ENCODE measurements at places on chromosomes 2 and 18.

GRCh38 chr2:209322041-209322440 lies 101.8 kb upstream of the MAP2 start:
- no peak for DNase-seq
- no peak overlapping the region for H3K4me3 ChIP-seq
- no peaks in the 10 kb centered on the region for H3K4me1 ChIP-seq
- peaks cover 25% of the 10 kb centered on the region for H3K27me3 ChIP-seq
- H3K36me3 ChIP-seq = no peaks in the 10 kb centered on the region

DNA sequence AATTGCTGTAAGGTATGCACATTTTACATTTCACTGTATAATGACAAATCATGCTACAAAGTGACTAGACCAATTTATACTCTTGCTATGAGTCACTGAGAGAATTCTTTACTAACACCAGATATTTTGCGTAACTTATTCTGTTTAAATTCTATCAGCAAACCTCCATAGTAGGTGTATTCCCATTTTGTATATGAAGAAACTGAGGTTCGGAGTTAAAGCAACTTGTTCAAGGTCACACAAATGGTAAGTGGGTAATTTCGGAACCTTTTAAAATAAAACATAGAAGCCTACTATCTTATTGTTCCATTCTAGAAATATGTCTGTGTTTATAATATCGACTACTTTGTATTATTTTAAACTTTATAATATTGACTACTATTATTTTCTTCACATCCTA lies 15.9 kb upstream of the CPS1 start:
- no peaks in the 10 kb centered on the region for H3K4me1 ChIP-seq
- no peaks in the 10 kb centered on the region for H3K36me3 ChIP-seq
- H3K27me3 ChIP-seq = no peaks in the 10 kb centered on the region

- H3K4me3 ChIP-seq = no peak overlapping the region
- H3K36me3 ChIP-seq = no peaks in the 10 kb centered on the region
- H3K4me1 ChIP-seq = peaks cover 9% of the 10 kb centered on the region
- DNase-seq = peak; percentile 50
These were observed 119.2 kb downstream of the ANKRD44 start for GRCh38 chr2:197191177-197191939.

DNA sequence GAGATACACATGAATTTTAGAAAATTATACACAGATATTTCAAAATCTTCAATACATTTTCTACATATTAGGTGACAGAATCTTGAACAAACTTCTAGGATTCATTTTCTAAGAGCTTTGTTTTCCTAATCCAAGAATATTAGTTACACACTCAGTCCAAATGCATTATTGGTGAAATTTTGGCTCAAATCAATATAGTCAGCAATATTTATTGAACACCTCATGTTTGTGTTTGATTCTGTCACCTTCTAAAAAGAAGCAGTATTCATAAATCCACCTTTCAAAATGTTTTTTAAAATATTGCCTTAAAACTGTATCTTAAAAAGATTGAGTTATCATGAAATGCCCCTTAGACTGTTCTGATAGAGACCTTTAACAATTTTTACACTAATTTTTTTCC lies 40.2 kb downstream of the KCNH7 start:
- no peaks in the 10 kb centered on the region for H3K27me3 ChIP-seq
- DNase-seq = no peak
- no peaks in the 10 kb centered on the region for H3K36me3 ChIP-seq
- no peak overlapping the region for H3K27ac ChIP-seq

GRCh38 chr2:236965021-236965840 lies 120.5 kb upstream of the COPS8 start:
- DNase-seq = no peak
- no peak overlapping the region for H3K27ac ChIP-seq
- no peaks in the 10 kb centered on the region for H3K27me3 ChIP-seq
- H3K4me1 ChIP-seq = no peaks in the 10 kb centered on the region
- no peaks in the 10 kb centered on the region for H3K36me3 ChIP-seq

- H3K4me1 ChIP-seq = no peaks in the 10 kb centered on the region
- no peak overlapping the region for H3K4me3 ChIP-seq
- no peaks in the 10 kb centered on the region for H3K36me3 ChIP-seq
- no peaks in the 10 kb centered on the region for H3K27me3 ChIP-seq
These were observed 160.0 kb upstream of the GCFC2 start for GRCh38 chr2:75870651-75871137.

DNA sequence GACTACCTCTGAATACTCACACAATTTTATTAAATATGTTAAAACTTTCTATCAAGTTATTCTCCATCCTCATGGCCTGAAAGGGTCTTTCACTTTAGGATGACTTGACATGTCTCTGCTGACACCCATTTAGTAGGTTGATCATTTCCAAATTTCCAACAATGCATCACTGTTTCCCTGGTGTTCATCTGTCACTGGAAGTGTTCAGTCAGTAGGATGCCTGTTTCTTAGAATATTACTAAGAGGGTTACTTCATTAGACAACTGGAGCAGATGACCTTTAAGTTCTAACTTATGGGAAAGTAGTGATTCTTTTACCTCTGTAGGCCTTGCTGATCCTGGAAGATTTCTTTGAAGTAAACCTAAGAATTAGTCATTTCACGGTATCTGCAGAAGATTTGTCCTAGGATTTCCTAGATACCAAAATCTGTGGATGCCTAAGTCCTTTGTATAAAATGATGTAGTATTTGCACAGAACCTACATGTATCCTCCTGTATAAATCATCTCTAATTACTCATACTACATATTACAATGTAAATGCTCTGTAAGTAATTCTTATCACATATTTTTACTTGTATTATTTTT lies 77.7 kb downstream of the MAP3K20 start:
- H3K36me3 ChIP-seq = no peaks in the 10 kb centered on the region
- no peak for DNase-seq
- H3K4me1 ChIP-seq = peaks cover 39% of the 10 kb centered on the region

DNA sequence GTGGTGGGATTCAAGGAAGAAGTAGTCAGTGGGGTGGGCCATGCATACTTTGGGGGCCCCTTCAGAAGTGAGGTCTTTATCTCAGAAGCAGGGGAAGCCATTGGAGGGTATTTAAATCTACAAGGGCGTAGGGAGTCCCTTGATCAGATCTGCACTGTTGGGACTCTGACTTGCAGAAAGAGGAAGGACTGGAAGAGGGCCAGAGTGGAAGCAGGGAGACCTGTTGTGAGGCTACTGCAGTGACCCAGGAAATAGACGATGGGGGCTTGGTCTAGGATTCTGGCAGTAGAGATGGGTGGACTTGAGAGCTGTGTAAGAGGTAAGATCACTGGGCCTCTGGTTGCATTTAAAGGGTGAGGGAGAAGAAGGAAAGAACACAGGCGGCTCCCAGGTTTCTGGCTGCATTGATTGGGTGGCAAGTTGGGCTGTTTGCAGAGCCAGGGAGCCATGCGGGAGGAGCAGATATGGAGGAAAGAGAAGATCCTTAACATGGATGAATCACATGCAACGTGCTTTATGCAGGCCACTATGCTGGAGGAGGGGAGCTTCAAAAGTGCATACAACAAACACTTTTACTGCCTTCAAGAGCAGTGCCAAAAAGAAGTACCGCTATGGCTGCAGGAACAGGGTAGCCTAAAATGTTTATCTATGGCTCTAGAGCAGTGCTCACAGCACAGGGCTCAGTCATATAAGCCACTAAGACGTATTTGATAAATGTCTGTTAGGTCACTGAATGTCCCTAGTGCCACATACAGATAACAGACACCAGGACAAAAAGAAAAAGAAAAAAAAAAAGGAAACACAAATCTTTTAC lies 2.3 kb downstream of the SFXN5 start:
- H3K27ac ChIP-seq = no peak overlapping the region
- DNase-seq = no peak
- no peaks in the 10 kb centered on the region for H3K36me3 ChIP-seq

DNA sequence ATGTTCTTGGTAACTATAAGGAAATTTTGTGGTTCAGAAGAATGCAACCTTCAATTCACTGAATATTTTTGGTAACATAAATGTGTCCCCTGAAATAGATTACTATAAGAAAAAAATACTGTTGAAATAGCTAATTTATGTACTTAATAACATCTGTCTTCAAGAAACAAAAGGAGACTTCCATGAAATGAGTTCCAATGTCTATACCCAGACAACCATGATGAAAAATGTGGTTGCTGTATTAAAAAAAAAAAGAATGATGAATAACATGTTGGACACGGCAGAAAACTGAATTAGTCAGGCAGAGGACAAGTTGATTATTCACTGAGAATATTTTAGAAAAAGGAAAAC lies 98.5 kb downstream of the TACR1 start:
- no peak for DNase-seq
- H3K27me3 ChIP-seq = no peaks in the 10 kb centered on the region
- no peaks in the 10 kb centered on the region for H3K4me1 ChIP-seq
- H3K4me3 ChIP-seq = no peak overlapping the region
- H3K36me3 ChIP-seq = no peaks in the 10 kb centered on the region
- H3K27ac ChIP-seq = no peak overlapping the region

DNA sequence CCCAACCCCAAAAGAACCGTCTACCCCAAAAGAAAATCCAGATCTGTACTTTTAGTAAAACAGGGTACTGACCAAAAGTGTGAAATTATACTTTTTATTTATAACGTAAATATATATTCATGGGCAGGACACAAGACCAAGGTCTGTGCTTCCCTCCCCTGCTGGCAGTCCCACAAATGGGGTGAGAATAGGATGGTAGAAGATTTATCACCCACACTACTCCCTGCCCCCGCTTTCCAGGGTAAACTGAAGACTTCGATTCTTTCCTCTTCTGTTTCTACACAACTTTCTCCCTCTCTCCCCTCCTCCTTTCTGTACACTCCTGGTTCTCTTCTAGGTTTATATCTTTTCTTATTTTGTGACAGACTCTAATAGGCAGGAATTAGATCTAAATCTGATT lies 79.7 kb downstream of the MDH1 start:
- no peak overlapping the region for H3K4me3 ChIP-seq
- peaks cover 3% of the 10 kb centered on the region for H3K27me3 ChIP-seq
- no peaks in the 10 kb centered on the region for H3K4me1 ChIP-seq
- no peaks in the 10 kb centered on the region for H3K36me3 ChIP-seq
- DNase-seq = no peak

- no peaks in the 10 kb centered on the region for H3K36me3 ChIP-seq
- no peaks in the 10 kb centered on the region for H3K27me3 ChIP-seq
- no peaks in the 10 kb centered on the region for H3K4me1 ChIP-seq
- no peak for DNase-seq
These were observed 10.4 kb downstream of the STON1 start for GRCh38 chr2:48540237-48540935.

- no peaks in the 10 kb centered on the region for H3K4me1 ChIP-seq
- H3K4me3 ChIP-seq = no peak overlapping the region
- no peak for DNase-seq
- H3K36me3 ChIP-seq = no peaks in the 10 kb centered on the region
- H3K27ac ChIP-seq = no peak overlapping the region
These were observed 106.8 kb downstream of the ZNF519 start for GRCh38 chr18:14025306-14025940.

DNA sequence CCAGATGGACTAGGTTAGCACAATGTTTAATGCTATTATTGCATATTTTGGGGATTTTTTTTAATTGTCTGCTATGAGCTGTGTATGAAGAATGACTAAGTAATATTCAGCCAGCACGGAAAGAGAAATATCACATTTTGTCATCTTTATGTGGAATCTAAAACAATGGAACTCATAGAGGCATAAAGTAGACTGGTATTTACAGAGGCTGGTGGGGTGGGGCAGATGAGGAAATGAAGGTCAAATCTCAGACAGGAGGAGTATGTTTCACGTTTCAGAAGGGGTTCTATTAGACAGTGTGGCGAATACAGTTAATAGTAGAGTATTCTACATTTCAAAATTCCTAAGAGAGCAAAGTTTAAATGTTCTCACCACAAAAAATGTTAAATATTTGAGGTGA lies 4.7 kb downstream of the CDH19 start:
- no peaks in the 10 kb centered on the region for H3K4me1 ChIP-seq
- no peaks in the 10 kb centered on the region for H3K36me3 ChIP-seq
- H3K27ac ChIP-seq = no peak overlapping the region
- no peaks in the 10 kb centered on the region for H3K27me3 ChIP-seq
- no peak for DNase-seq

DNA sequence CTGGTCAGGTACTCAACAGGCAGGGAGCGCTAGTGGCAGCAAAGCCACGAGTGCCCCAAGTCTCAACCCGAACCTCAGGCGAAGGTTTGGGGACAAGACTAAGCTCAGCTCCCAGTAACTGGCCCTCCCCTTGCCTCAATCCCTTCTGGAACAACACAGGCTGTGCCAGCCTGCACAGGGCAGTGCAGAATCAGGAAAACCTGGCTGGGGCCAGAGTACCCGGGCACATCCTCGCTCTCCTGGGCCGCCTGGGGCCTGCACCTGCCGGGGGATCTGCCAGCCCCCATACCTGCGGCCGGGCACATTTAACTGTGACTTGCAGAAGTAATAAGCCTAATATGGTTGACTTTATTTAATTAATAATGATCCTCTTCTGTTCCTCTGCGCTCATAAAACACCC lies 60.6 kb downstream of the GBX2 start:
- no peaks in the 10 kb centered on the region for H3K27me3 ChIP-seq
- no peak for DNase-seq
- H3K4me3 ChIP-seq = no peak overlapping the region
- H3K36me3 ChIP-seq = no peaks in the 10 kb centered on the region
- H3K4me1 ChIP-seq = no peaks in the 10 kb centered on the region

- H3K27ac ChIP-seq = no peak overlapping the region
- H3K4me3 ChIP-seq = no peak overlapping the region
- no peaks in the 10 kb centered on the region for H3K27me3 ChIP-seq
- DNase-seq = no peak
- H3K4me1 ChIP-seq = no peaks in the 10 kb centered on the region
- H3K36me3 ChIP-seq = no peaks in the 10 kb centered on the region
These were observed 292.0 kb downstream of the CNTNAP5 start for GRCh38 chr2:124316881-124317605.

- no peak for DNase-seq
- H3K4me1 ChIP-seq = no peaks in the 10 kb centered on the region
- no peak overlapping the region for H3K4me3 ChIP-seq
- no peaks in the 10 kb centered on the region for H3K36me3 ChIP-seq
These were observed 104.2 kb upstream of the MSH2 start for GRCh38 chr2:47298771-47299170.

DNA sequence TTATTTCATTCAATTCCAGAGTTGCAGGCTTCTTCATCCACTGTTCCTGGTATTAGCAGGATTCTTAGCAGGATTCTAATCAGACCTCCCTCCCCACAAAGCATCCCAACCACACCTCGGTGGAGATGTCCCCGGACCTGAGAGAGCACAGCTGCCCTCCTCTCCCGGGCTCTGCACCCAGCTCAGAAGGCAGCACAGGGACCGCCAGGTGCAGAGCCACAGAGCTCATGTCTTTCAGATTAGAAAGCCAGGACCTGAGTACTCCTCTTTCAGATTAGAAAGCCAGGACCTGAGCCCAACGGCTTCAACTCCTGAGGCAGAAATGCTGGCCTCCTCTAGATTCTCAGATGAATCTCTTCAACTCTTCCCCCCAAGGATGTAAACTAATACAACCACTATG lies 152.3 kb downstream of the MYO5B start:
- no peak overlapping the region for H3K4me3 ChIP-seq
- no peaks in the 10 kb centered on the region for H3K4me1 ChIP-seq
- no peak for DNase-seq
